ENCODE measurements at places on chromosomes 1 and 21.
A peak's percentile ranks its signal among the peaks of the same experiment; 100 is the strongest.

- no peak for DNase-seq
These were observed 94.7 kb downstream of the ATP1B1 start for GRCh38 chr1:169201084-169201619.

DNA sequence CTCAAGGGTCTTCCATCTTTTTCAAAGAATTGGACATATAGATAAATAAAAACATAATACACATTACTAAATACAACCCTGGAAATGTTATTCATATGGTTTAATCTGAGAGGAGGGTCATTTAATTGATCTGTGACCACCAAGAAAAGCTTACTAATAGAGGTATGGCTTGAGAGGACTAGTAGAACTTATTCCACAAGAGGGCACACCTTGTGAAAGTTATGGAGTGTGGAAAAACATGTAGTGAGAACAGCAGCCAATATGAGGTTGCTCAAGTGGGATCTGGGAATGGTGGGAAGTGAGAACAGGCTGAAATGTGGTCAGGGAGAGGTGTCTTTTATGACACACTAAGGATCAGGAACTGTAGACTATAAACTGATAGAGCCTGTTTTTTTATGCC, 973.5 kb upstream of the B3GALT2 start:
- DNase-seq = no peak

GRCh38 chr1:53945183-53945432, 391 bp downstream of the IFT25 start:
- DNase-seq = no peak

GRCh38 chr1:50923564-50923963, 36.5 kb downstream of the FAF1 start:
- DNase-seq = no peak

- no peak for DNase-seq
These were observed 630 bp downstream of the MTF2 start for GRCh38 chr1:93079685-93080141.

- DNase-seq = peak; percentile 78
These were observed 738.8 kb downstream of the PTPRU start for GRCh38 chr1:29975036-29975694.

- DNase-seq = peak; percentile 26
These were observed 76.5 kb upstream of the MAP10 start for GRCh38 chr1:232728507-232729263.

DNA sequence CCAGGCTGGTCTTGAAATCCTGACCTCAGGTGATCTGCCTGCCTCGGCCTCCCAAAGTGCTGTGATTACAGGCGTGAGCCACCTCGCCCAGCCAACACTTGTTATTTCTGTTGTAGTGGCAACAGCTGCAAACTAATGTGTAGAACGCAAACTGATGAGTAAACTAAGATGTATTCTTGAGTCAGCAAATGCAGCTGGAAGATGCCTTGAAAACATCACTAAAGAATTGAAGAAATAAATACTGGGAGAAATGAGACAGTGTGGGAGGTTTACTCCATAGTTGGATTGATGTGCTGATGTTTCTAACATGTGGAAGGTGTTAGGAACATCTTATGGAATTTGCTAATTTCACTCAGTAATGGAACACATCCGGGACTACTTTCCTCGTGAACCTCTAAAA, 61.3 kb upstream of the KCNE2 start:
- DNase-seq = no peak

- DNase-seq = no peak
These were observed 30.1 kb downstream of the SLC1A7 start for GRCh38 chr1:53112271-53112774.

DNA sequence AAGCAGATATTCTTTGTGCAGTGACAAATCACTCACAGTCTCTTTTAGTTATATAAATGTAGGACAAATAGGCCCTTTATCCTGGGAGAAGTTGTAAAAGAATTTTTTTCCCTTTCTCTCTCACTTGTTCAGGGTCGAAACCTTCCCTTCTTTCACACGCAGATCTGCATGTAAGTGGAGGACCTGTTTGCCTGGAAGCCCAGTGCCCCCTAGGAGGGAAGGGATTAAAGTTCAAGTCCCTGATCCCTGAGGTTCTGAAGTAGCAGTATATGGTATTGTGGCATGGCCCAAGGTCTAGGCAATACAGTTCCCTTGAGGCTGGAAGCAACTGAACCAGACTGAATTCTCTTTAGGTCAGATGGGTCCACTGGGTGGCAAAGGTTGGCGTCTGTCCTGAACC, 48.6 kb upstream of the PTGFRN start:
- no peak for DNase-seq

- no peak for DNase-seq
These were observed 64.9 kb downstream of the PRKCZ start for GRCh38 chr1:2115008-2115641.

- no peak for DNase-seq
These were observed 28.1 kb downstream of the IL6R start for GRCh38 chr1:154433161-154433764.
